ENCODE measurements at places on chromosomes 2 and 18.

DNA sequence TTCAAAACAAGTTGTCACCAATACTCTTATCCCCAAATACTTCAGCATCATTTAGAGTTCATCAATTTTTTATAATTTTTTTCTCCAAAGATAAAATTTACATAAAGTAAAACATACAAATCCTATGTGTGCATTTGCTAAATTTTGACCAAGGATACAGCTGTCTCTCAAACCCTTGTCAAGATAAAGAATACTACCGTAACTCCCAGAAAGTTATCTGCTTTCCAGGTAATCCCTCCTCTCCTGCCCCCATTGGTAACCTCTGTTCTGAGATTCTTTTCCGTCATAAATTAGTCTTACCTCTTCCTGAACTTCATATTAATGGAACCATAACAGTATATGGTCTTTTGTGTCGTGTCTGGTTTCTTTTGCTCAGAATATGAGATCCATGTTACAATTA is 49.2 kb downstream of the BCL2L11 start:
- no peak for DNase-seq

- no peak for DNase-seq
Measured at GRCh38 chr2:102915128-102915527, 153.3 kb downstream of the TMEM182 start.

- DNase-seq = no peak
Measured at GRCh38 chr2:150122156-150122555, 365.3 kb downstream of the RND3 start.

GRCh38 chr2:161871113-161871512 is 202.9 kb downstream of the DPP4 start:
- DNase-seq = no peak

- DNase-seq = no peak
Measured at GRCh38 chr2:200814276-200814815, 2.6 kb downstream of the BZW1 start.

- no peak for DNase-seq
Measured at GRCh38 chr2:6654279-6654678, 211.4 kb downstream of the CMPK2 start.

GRCh38 chr18:62524440-62525200 is 1.8 kb downstream of the ZCCHC2 start:
- DNase-seq = peak; percentile 22

- no peak for DNase-seq
Measured at GRCh38 chr2:74099835-74100234, 47.9 kb downstream of the BOLA3 start.

DNA sequence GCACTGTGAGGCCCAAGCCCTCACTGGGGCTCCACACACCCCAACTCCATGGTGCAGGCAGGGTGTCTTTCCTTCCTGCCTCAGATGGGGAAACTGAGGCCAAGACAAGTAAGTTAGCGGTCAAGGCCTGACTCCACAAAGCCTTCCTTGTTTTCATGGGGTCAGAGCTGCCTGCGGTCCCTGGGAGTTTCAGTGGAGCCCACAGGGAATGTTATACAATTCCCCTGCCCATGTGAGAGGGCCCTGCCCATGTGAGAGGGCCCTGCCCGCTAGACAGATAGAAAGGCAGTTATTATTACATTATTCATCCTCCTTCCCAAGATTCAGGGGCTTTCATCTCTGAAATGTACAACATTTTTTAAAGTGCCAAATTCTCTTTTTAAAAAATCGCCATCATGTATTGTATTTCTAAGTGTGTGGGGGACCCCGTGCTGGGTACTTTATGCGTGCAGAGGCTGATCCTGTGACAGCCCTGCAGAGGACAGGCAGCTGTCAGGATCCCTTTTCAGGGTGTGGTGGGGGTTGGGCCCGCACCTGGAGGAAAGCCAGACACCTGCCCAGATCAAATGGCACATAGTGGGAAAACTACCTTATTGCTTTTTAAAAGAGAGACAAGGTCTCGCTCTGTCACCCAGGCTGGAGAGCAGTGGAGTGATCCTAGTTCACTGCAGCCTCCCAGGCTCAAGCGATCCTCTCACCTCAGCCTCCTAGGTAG is 23.4 kb downstream of the FBLN7 start:
- no peak for DNase-seq

DNA sequence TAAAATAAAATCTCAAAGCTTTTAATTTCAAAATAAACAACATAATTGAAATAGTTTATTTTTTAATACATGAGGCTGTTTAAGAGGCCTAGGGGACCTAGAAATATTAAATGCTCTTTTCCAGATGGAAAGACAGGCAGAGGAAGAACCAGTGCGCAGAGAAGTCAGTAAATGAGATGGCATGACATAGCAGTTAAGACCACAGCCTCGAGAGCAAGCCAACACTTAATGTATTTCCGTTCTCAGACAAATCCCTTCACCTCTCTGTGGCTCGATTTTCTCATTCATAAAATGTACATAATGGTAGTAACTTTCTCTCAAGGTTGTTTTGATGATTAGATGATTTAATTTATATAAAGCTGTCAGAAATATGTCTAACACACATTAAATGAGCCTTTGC is 405.1 kb upstream of the CWC22 start:
- DNase-seq = no peak

GRCh38 chr2:64612575-64613195 is 41.0 kb downstream of the SERTAD2 start:
- no peak for DNase-seq

GRCh38 chr2:1782514-1782913 is 38.2 kb upstream of the PXDN start:
- DNase-seq = no peak

GRCh38 chr2:144461308-144461766 is 58.6 kb downstream of the ZEB2 start:
- no peak for DNase-seq

GRCh38 chr2:10875126-10875525 is 36.6 kb upstream of the KCNF1 start:
- DNase-seq = no peak

DNA sequence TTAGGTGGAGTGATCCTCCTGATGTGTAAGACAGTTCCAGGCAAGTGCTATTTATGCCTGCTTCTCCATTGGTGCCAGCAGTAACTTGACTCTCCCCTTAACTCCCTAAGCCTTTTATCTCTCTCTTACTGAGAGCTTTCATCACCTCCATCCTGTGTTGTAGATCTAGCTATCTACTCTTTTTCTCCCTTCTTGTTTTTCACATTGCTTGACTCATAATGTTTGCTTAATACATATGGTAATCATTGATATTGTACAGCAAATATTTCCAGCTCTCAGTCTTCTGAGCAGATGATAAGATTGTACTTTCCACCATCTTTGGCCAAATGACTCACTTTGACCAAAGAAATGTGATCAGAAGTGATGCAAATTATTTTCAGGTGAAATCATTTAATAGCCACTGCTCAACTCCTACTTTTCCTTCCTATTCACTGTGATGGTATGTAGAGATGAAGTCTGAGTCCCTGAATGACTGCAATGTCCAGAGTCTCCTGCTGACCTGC is 165.0 kb downstream of the PLCL1 start:
- DNase-seq = no peak

- no peak for DNase-seq
Measured at GRCh38 chr2:202679980-202680379, 45.2 kb downstream of the FAM117B start.

GRCh38 chr2:16568998-16569784 is 96.4 kb downstream of the CYRIA start:
- no peak for DNase-seq

DNA sequence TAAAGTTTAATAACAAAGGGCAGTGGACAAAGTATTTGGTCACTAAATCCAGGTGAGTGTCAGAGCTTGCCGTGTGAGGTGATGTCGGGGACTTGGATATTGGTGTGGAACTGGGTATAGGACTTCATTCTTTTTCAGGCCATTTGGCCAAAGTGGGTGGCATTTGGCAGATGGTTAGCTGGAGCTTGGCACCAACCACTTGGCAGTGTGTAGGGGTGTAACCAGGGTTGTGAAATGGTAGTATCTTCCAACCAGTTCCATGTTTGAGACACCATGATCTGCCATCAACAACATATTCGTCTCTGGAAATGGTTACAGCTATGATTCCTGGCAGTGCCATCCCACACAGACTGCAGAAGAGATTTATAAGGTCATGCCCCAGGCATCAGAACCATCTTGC is 113.9 kb downstream of the CCDC85A start:
- no peak for DNase-seq

GRCh38 chr2:165876712-165877111 is 76.9 kb downstream of the TTC21B start:
- no peak for DNase-seq

- DNase-seq = no peak
Measured at GRCh38 chr18:75244351-75245313, 34.0 kb downstream of the TSHZ1 start.

DNA sequence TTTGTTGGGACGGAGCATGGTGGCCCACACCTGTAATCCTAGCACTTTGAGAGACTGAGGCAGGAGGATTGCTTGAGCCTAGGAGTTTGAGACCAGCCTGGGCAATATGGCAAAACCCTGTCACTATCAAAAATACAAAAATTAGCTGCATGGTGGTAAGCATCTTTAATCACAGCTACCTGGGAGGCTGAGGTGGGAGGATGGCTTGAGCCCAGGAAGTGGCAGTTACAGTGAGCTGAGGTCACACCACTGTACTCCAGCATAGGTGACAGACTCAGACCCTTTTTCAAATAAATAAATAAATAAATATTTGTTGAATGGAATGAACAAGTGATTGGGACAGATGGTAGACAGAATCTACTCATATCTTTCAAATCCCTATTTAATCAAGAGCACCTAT is 5.7 kb upstream of the ITPRIPL1 start:
- DNase-seq = no peak

GRCh38 chr2:85413592-85414420 is 3.6 kb upstream of the CAPG start:
- DNase-seq = no peak

DNA sequence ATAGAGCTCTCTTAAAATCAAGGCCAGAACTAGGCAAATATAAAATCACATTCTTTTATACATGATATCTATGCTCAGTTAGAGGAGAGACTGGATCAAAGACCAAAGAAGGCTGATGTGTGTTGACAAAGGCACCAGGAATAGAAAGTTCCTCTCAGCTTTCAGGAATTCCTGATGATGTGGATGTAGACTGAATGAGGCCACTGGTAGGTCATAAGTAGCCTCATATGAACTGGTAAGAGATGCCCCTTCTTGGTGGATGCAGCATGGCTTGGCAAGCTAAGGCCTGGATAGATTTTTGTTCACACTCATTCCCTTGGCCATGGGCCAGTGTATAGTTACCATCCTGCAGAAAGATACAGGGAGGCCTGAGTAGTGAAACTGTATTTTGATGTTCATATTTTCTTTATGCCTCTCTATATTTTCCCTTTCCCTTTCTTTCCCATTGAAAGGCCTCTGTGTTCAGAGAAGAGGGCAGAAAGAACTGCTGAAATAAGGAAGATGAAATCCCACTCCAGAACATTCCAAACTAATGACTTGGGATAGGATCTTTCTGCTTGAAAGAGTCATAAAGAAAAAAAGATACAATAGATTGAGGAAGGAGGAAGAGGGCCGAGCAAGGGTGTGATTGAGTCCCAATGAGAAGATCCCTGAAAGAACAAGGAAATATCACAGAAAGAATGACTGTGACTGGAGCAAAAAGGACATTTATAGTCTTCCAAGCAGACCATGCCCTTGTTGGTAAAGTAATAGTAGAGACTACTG is 2182.7 kb upstream of the PIK3C3 start:
- no peak for DNase-seq

DNA sequence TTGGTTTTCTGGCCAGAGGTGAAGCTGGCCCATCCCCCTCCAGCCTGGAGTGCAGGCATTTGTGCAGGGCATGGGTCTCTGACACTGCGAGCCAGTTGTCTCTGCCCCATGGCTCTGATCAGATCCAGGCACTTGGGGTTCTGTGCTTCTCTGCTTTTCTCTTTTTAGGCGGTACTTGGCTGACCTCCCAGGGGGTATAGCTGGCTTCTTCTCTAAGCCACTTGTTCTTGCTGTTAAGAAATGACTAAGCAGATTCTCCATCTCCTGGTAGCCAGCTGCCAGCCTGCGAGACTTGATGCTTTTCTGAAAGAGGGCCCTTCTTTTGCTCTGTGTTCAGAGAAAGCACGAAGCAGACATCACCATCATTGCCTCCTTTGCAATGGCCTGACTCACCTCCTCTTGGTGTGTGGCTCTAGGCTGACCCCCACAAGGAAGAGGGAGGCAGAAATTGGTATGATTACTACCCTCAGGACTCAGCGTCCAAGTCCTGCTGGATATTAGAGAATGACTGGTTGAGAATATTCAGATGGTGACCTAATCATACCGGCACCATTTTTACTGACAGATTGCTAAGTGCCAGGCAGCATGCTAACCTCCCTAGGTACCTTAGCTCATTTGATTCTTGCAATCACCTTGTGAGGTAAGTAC is 32.7 kb downstream of the TNP1 start:
- no peak for DNase-seq

- no peak for DNase-seq
Measured at GRCh38 chr2:173463846-173464245, 109.2 kb downstream of the CDCA7 start.

- no peak for DNase-seq
Measured at GRCh38 chr2:187775196-187775595, 221.0 kb upstream of the TFPI start.

GRCh38 chr18:67354091-67354490 is 162.4 kb downstream of the DSEL start:
- DNase-seq = no peak

All from NCI-H774 (cell line).